ENCODE measurements at places on chromosomes 2 and 18.

GRCh38 chr2:7719876-7720275 lies 802.7 kb downstream of the RNF144A start:
- DNase-seq: no peak

DNA sequence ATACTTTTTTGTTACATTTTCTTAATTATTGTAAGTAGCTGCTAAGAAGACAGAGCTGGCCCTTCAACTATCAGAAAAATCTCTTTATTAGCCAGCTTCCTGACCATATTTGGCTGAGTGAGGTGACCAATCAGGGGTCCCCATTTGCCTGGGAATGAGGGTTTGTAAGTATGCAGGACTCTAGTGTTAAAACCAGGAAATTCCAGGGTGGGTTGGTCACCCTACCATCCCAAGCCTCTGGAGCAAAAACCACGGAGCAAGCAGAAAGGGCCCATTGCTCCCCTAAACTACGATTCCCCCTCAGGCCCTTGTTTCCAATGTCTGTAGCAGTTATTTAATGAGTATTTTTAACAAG lies 165.6 kb upstream of the NCKAP5 start:
- DNase-seq: no peak

DNA sequence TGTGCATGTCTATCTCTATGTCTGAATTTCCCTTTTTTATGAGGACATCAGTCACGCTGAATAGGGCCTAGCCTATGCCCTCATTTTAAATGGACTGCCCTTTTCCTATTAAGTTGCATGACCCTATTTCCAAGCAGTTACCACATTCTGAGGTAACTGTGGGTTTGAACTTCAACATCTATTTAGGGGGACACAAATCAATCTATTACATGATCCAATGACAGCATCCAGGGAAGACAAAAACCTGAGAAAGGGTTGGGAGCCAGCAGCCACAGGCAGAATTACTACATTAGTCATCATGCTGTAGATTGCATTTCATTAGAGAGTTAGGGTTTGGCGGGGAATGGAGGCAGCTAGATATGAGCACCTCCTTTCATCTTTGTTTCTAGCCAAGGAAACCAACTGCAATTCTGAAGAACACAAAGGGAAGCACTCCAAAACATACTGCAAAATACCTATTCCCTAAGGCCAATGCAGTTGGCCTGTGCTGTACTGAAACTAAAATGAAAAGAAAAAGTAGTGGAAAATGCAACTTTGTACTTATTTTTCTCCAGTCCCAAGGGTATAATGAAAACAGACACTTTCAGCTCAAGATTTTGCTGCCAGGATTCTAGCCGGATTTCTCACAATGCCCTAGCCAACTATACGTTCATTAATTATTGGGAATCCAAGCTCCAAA lies 40.4 kb upstream of the C1D start:
- no peak for DNase-seq

GRCh38 chr2:7375901-7376300 lies 458.7 kb downstream of the RNF144A start:
- DNase-seq: no peak

GRCh38 chr18:62790871-62791772 lies 75.8 kb downstream of the PHLPP1 start:
- no peak for DNase-seq

DNA sequence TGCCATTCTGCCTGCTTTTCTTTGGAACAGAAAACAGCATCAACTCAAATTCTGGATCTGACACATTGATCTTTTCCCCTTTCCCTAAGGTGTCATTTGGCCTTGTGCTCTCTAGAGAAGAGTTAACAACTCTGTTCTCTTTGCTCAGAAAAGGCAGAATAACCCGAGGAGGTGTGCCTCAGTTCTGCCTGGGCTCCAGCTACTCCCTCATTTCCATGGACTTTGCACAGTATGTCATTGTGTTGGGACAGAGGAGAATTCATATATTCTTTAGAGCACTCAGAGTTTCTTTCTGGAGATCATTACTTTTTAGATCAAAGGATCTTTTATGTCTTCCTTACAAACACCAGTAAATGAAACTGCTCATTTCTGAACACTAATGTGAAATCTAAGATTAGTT lies 249.1 kb downstream of the PHLPP1 start:
- no peak for DNase-seq

- DNase-seq: no peak
These were observed 143.4 kb downstream of the ADCYAP1 start for GRCh38 chr18:1048032-1048431.

DNA sequence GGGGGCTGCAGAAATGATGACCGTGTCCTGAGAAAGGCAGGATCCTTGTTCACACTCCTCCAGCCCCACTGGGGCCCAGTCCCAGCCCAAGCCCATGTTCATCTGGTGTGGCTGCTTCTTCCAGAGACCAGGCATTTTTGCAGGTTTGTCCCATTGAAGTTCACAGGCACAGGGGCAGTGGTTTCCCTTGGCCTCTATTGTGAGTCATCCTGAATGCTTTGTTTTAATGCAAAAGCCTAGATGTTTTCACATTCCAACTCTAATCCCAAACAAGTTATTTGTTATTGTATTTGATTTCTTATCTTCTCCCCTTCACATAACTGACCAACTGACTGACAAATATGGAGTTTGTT lies 426.4 kb upstream of the ID2 start:
- no peak for DNase-seq

- no peak for DNase-seq
These were observed 167.5 kb upstream of the ZFP36L2 start for GRCh38 chr2:43393918-43394317.

GRCh38 chr2:46564811-46565241 lies 85.5 kb downstream of the TMEM247 start:
- no peak for DNase-seq

DNA sequence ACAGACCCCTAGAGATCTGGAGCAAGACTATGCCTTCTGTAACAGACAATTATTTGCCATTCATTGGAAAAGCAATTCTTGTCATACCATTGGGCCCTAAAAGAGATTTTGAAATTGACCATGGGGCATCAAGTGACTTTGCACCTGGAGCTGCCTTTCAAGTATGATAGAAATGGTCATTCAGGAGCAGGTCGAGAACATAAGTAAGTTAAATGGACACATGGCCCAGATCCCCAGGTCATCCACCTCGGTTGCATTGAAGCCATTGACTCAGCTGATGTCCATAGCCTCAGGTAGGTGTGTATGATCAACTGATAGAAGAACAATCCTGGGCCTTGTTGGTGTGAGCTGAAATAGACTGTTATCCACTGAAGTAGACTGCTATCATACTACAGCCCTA lies 19.3 kb downstream of the CHCHD5 start:
- DNase-seq: no peak

GRCh38 chr2:1246239-1246638 lies 167.0 kb upstream of the TPO start:
- DNase-seq: no peak

- no peak for DNase-seq
These were observed 7.7 kb downstream of the OXER1 start for GRCh38 chr2:42756150-42756775.

- DNase-seq: no peak
These were observed 3.6 kb upstream of the SH2D6 start for GRCh38 chr2:85414761-85415553.

- no peak for DNase-seq
These were observed 195.8 kb downstream of the MTX2 start for GRCh38 chr2:176464886-176465564.
